SHP77 treated with DMSO at 0.1 percent for 48 hours (cell line): ENCODE measurements at places on chromosomes 2 and 18.
A peak's percentile ranks its signal among the peaks of the same experiment; 100 is the strongest.

DNA sequence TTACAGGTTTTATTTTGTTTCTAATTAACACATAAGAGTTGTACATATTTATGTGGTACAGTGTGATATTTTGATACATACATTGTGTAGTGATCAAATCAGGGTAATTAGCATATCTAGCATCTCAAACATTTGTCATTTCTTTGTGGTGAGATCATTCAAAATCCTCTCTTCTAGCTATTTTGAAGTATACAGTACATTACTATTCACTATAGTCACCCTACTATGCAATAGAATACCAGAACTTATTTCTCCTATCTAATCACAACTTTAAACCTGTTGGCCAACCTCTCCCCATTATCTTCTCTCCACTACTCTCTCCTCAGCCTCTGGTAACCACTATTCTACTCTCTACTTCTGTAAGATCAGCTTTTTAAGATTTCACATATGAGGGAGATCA, 325.8 kb downstream of the CYP26B1 start:
- no peak for DNase-seq

- DNase-seq = peak; percentile 93
Observed at GRCh38 chr2:78541451-78542267, 483.8 kb upstream of the REG3G start.

DNA sequence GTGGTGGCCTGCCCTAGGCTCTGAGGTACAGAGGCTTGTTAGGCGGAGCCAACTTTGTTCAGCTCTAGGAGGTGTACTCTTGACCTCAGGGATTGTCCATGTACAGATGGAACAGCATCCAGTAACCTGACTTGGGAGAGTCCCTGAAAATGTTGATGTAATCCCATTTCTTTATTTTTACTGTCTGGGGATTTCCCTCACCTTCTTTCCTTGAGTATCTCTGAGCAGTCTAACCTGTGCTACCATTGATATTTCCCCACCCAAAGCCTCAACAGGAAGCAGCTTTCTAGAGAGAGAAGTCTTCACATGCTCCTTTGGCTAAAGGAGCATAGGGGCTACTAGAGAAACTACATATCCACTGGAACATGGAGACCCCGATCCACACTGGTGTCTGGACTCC, 10.4 kb downstream of the IL36A start:
- DNase-seq = no peak

DNA sequence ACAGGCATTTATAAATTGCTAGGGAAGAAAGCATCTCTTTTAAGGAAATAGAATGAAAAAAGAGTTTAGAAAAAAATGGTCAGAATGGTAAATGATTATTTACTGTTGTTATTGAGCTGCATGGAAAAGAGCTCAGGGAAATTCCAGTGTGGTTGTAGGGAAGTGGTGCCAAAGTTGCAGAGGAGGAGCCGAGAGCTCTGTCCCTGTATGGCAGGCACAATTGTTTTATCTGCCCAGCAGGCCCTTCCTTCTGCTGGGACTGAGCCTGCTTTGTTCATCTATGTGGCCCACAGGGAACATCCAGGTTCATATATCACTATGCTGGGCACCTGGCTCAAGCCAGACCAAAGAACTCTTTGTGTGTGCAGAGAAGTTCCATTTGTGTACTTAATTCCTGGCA, 80.8 kb upstream of the AGAP1 start:
- DNase-seq = no peak

DNA sequence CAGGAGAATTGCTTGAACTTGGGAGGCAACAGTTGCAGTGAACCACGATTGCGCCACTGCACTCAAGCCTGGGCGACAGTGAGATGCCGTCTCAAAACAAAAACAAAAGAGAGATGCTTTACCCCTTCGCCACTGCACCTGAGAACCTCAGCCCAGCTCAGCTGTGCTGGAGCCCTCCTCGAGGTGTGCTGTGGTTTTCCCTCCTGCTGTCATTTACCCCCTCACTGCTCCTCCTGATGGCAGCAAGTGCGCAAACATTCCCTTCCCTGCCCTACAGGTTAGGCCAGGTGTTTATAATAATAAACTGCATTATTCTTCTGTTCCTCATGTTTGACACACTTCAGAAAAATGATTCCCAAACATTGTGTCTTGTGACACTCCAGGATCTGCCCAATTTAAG, 8.4 kb downstream of the FBXO36 start:
- no peak for DNase-seq

DNA sequence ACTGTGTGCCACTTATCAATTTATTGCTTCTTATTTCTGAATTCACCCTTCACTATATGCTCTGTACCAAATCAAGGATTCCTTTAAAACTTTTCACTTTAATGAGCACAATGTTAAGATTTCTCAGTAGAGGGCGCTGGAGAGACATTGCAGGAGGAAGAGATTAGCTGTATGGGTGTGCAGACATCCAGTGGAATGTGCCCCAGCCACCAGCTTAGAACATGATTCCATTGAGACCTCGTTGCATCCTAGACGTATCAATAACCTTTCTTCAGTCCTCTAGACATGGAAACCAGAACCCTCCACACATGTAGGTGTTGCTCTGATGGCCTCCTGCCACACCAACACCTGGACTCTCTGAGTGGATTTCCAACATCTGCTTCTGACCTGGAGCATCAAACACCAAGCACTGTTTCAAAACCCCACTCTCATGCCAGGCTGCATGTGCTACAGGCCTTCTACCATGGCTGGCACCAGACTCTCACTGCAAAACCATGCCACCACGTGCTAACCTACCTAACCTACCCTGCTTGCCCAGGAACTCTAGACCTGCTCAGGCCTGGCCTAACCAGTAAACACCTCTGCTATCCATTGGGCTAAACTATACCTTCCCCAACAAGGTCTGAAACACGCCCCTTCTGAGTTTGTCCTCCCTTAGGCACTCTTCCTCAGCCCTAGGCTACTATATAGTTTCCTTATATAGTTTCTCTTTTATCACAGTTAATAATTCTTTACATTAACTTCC, 633.2 kb upstream of the PKDCC start:
- DNase-seq = no peak

- no peak for DNase-seq
Observed at GRCh38 chr2:197297266-197297665, 13.3 kb downstream of the ANKRD44 start.

- DNase-seq = no peak
Observed at GRCh38 chr18:43392168-43392567, 114.9 kb upstream of the SYT4 start.

GRCh38 chr2:235610696-235611257, 116.9 kb downstream of the AGAP1 start:
- DNase-seq = no peak

GRCh38 chr18:9712611-9713010, 4.5 kb downstream of the RAB31 start:
- DNase-seq = no peak

DNA sequence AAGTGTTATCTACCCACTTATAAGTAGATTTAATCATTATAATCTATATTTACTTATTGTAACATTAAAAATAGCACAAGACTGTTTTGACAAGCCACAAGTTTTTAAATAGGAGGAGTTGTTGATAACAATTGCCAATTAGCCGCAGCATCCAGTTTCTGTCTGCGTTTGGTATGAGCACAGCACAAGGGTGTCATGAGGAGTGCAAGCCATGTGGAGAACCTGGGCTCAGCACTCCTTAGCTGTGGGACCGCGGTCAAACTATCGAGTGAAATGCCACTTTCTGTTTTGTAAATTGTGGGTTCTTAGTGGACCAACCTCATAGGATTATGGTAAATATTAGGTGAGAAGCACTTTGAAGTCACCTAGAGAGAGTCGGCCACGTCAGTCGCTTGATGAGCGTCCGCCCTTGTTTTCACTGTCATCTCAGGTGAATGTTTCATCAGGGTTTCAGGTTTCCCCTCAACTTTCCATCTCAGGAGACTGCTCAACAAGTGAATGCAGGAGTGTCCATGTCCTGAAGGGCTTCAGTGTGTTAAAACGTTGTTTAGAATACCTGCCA, 294.5 kb downstream of the ZNF407 start:
- peak; percentile 22 for DNase-seq

GRCh38 chr2:21519821-21520220, 396.1 kb downstream of the TDRD15 start:
- DNase-seq = no peak

- no peak for DNase-seq
Observed at GRCh38 chr2:32558492-32558891, 69.4 kb upstream of the TTC27 start.

DNA sequence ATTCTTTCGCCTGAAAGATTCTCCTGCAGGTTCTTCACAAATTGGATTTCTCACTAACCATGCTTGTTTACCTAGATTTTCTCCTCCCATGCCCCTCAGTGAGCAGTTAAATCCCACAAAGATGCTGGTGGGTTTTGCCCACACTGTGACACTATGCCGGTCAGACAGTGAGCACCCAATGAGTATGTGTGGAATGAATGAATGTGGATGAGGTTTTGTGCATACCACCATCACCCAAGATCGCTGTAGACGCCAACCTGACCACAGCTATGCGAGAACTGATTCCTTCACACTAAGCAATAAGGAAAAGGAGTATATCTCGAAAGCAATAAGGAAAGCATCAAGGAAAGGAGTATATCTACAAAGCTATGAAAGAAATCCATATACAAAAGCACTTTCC, 116.7 kb downstream of the PID1 start:
- no peak for DNase-seq

DNA sequence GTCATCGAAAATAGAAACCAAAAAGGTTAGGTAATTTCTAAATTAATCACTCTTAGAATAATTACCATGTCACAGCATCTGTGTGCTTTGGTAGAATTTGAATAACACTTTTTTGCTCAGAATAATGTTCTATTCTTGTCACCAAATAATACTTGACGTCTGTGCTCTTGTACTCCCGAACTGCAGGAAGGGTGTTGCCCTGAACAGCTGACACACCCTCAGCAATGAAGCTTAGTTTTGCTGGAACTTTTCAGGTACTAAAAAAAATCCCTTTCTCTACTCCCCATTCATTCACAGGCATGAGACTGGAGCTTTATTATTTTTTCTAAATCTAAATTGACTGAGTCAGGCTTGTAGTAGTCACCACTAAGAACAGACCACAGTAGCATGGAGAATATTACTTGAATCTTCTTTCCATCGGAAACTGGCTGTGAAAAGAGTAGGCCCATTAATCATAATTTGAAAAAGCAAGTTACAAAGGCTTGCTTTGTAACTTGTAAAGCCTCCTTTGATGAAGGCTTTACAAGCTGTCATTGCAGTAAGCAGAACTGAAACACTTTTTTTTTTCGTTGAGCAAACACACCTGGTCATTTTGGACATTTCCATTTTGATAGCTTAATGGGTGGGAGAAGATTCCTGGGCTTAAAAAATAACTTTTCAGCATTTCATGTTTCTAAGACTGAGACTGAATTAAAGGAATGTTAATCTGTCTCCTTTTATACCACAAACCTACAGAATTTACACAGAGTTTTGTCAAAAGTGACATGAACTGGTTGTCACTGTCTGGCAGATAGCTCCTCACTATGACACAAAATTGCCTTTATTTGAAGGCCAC, 70.3 kb upstream of the PELI1 start:
- no peak for DNase-seq

- DNase-seq = no peak
Observed at GRCh38 chr2:38394903-38395341, 17.8 kb upstream of the ATL2 start.

GRCh38 chr2:162188451-162188850, 36.4 kb upstream of the GCG start:
- no peak for DNase-seq

- no peak for DNase-seq
Observed at GRCh38 chr2:1617425-1618021, 126.8 kb downstream of the PXDN start.

DNA sequence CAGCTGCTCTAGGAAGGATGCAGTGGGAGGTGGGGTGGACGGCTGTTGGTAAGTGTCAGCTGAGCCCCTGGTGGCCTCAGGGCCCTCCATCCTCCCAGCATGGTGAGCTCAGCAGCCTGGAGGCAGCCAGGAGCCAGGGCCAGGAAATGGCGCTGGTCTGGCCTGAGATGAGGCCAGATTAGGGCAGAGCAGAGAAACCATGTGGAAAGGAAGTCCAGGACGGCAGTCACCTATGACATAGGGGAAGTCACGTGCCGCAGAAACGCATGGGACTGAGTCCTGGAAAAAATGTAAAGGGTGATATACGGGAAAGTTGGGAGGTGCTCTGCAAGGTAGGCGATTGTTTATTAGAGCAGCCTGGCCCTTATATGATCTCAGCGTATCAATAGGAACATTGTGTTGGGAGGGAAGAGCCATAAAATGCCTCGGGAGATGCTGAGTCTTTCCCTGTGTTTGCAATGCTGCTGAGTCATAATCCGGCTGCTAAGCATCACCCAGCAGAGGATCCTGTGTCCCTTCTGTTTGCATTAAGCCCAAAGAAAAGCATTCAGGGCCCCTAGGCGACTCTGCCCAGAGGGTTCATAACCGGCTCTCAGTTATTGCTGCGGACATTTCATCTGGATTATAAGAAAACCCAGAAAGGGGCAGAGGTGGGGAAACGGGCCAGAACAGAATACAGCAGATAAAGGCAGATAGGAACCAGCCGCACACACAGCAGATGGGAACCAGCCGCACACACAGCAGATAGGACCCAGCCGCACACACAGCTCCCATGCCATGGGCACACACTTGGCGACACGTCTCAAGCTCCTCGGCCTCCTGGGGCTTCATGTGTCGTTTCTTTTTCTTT, 30.3 kb upstream of the B3GNT7 start:
- peak; percentile 79 for DNase-seq

DNA sequence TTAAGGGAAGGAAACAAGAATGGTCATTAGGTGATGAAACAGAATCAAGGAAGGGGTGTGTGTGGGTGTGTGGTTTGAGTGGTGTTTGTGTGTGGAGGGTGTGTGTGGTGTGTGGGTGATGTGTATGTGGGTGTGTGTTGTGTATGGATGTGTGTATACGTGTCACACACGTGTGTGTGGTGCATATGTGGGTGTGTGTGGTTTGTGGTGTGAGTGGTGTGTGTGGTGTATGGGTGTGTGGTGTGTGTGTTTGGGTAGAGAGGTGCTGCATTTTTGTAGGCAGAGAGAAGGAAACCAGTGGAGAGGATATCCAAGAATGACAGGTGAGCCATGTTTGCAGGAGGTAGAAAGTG, 1.1 kb upstream of the CEP192 start:
- no peak for DNase-seq

DNA sequence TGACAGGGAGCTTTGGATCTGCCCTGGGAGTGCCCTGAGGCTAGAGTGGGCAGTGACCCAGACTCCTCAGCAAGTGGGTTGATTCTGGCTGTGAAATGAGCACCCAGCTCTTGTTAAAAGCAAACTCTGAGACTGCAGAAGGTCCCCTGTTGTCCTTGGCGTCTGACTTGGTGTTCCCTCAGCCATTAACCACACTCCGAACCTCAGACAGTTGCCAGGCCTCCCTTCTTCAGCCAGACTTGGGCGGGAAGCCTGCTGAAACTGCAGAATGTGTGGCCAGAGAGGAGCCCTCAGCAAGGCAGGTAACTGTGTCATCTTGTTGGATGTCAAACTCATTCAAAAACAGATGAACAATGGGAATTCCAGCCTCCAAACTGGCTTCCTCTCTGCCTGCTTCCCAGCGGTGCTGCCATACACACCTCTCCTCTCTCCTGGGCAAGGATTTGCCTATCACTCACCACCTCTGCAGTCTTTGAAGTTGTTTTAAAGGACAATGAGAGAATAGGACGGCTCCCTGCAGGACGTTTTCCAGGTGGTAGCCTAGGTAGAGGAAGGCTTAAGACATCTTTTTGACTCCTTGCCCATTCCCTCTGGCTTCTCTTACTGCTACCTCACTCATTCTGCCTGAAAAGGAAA, 38.9 kb upstream of the B3GNT2 start:
- no peak for DNase-seq

- no peak for DNase-seq
Observed at GRCh38 chr2:203861197-203861596, 6.4 kb upstream of the CTLA4 start.

- DNase-seq = no peak
Observed at GRCh38 chr2:85662899-85663593, 5.0 kb downstream of the SFTPB start.

- DNase-seq = no peak
Observed at GRCh38 chr2:149009576-149010461, 28.7 kb upstream of the LYPD6B start.
